ENCODE measurements at places on chromosomes 5 and 9.

DNA sequence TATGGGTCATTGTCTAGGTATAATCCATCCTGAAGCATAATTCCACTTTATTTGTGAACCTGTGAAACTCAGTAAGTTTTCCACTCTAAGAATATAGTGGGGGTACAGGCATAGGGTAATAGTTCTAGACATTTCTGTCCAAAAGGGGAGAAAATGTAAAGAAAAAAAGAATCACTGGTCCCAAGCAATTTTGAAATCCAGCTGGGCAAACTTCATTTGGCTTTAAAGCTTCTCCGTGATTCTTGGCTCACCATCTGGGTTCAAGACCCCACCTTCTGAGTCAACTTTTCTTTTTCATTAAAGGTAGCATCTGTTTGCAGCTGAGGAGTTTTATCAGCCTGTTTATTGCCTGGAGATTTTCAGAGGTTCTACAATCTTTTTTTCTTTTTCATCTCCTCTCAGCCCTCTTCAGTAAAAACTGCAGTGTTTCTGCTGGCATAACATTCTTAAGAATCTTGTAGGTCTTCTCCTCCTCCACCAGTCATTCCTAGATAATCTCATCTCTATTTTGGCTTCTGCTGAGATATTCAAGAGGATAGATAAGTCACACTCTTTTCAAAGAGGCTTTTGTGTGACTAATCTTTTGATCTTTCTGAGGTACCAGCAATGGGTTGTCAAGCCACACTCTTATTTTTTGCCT is 126.1 kb upstream of the PITX1 start:
- no peak for DNase-seq

GRCh38 chr5:81189875-81190498 is 43.1 kb upstream of the CKMT2 start:
- DNase-seq, result no peak

DNA sequence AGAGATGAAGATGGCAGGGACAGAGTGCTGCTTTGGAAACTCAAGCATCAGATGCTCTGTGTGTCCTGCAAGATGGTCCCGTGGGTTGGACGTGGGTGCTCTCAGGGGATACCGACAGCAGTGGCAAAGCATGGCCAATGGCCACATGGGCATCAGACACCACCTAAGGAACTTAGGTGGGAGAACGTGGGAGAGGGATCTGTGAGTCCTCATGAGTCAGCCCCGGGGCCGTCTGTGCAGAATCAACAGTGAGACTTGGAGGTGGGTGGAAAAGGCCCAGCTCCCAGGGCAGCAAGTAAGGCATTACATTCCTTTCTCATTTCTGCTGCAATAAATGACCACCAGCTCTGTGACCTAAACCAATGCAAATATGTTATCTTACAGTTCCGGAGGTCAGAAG is 77.0 kb downstream of the RAD23B start:
- no peak for DNase-seq

- DNase-seq, result no peak
These were observed 193.7 kb downstream of the OLFM1 start for GRCh38 chr9:135281151-135281550.

GRCh38 chr9:99677281-99677680 is 144.4 kb upstream of the NR4A3 start:
- peak; percentile 49 for DNase-seq
